ENCODE measurements at places on chromosomes 7 and 10.

DNA sequence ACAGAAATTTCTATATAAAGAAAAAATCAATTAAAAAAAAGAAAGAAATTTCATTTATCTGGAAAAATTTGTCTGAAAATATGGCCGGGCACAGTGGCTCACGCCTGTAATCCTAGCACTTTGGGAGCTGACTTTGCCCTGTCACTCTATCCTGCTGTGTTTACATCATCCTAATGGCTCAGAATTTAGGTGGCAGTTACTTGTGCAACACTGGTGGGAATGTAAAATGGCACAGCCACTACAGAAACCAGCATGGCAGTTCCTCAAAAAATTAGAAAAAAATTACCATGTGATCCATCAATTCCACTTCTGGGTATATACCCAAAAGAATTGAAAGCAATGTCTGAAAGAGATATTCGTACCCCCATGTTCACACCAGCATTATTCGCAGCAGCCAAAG is 405.2 kb upstream of the AUTS2 start:
- DNase-seq: no peak

DNA sequence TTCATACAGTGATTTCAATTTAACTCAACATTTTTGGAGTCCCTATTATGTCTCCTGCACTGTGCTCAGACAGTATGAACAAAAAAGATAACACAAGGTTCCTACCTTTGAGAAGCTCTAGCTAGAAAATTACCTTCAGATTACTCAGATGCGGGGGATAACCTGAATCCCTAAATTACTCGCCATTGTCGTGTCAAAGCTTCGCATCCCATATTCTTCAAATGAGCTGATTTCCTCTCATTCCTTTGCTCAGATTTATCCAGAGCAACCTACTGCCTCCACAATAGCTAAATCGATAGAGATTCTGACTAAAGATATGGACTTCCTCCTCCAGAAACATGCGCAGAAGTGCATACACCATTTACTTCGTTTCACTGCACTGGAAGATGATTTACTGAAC is 42.6 kb downstream of the ZNF800 start:
- no peak for DNase-seq

GRCh38 chr10:7817576-7817975 is 729 bp upstream of the TAF3 start:
- no peak for DNase-seq

DNA sequence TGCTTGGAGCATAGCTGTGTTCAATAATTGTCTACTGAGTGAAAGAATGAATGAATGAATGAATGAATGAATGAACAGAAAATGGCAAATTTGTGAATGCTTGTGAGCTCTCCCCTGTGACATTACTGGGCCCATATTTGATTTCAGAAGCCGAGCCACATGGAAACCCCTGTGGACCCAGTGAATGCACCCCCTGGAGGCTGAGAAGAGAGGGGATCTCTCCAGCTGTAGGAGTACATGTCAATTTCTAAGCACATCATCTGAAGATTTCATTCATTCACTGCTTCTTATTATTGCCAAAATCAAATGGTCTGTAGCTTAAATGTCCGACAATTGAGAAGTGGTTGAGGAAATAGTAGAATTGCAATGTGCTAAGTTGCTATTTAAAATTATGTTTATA is 58.3 kb upstream of the DOCK1 start:
- no peak for DNase-seq

DNA sequence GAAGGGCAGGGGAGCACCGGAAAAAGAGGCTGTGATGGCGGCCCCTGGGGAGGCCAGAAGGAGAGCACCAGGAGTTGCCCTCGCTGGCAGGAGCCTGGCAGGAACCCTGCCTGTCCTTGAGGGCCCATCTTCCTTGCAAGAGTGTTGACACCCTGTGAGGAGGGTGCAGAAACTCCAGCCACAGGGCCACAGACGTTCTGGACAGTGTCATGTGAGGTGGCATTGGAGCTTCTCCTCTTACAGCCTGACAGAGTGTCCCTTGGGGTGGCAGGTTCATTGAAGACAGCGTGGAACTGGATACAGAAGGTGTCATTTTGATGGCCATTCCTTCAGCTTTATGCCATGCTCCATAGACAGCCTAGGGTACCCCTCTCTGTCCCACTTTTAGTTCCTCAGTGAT is 54.2 kb downstream of the RBM20 start:
- no peak for DNase-seq

Measured in fibroblast of mammary gland (primary cell).